ENCODE measurements at places on chromosomes 6 and 20.

DNA sequence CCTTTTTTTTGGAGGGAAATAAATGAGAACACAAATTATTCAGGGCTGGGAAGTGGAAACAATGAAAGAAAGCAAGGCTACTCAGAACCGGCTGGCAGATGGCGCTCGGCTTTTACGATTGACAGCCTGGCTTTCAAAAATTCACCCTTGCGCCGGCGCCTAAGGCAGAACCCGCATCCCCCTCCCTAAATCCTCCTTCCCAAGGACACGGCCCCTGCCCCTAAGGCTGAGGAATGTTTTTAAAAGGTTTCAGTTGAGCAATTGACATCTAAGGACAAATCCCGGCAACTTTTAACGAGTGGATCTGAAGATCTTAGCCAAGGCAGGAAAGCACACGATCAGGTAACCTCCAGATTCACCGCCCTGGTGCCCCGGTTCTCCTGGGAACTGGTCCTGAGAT, 16.3 kb downstream of the GNAS start:
- no peak for DNase-seq

DNA sequence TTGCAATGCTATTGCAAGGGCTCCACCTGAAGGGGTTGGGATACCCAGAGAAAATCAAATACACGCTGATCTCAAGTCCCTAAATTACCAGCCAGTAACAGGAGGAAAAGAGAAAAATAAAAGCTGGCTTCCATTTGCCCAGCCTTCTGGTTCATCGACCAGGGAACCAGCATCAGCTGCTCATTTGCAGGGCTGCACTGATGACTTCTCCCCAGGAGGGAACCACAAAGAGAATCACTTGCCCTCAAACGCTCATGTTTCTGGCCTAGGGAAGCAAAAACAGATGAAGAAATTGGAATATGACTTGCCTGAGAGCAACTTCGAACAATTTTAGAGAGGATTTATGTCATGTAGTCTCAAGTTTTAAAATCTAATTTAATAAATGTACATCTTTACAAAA, 119.7 kb downstream of the SH3BGRL2 start:
- no peak for DNase-seq

DNA sequence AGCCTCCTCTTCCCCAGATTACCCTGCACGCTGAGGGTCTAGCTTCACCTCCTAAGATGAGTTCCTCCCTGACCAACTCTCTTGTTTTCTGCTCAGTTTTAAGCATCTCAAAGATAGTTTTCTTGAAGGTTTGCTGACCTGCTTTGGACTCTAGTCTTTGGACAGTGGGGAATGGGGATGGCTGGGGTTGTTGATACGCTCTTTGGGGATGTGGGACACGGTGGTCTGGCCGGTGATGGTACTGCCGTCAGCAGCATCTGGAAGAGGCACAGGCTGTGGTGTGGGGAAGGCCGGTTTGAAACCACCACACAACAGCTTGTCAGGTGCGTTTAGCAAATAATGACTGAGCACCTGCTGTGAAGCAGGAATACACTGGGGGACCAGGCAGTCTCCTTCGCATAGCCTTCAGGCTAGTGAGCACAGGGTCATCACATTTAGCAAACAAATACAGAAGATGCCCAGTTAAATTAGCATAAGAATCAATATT, 94.1 kb downstream of the TMEM242 start:
- DNase-seq = no peak

DNA sequence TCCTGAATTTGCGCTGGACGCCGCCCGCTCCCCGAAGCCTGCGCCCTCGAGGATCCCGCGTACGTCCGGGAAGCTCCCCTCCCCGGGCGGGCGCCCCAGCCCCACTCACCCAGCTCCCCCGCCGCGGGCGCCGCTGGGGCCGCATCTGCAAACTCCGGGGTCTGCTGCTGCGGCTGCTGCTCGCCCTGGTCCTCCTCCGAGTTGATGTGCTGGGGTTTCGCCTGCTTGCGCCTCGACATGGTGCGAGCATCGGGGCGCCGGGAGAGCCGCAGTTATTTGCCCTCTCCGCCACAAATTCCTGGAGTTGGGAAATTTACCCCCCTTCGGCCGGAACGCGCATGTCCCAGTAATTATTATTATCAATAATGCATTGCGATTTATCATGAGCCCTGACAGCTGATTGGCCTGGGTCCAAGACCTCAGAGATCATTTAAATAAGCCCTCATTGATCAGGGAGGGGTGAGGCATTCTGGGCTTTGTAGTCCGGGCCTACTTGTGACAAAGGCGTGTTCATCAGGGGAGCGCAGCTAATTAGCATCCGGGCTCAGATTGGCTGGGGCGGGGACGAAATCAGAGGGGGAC, at the start of gene SALL4:
Gene SALL4, minus strand, starts transcription at position 352 of the 582 bp plus-strand sequence. Its CDS starts 113 bp downstream, at position 239.
- no peak for DNase-seq

- DNase-seq = no peak
These were observed 17.7 kb downstream of the CST8 start for GRCh38 chr20:23508449-23509229.

- no peak for DNase-seq
These were observed 732.1 kb downstream of the EPHA7 start for GRCh38 chr6:92687278-92687677.

DNA sequence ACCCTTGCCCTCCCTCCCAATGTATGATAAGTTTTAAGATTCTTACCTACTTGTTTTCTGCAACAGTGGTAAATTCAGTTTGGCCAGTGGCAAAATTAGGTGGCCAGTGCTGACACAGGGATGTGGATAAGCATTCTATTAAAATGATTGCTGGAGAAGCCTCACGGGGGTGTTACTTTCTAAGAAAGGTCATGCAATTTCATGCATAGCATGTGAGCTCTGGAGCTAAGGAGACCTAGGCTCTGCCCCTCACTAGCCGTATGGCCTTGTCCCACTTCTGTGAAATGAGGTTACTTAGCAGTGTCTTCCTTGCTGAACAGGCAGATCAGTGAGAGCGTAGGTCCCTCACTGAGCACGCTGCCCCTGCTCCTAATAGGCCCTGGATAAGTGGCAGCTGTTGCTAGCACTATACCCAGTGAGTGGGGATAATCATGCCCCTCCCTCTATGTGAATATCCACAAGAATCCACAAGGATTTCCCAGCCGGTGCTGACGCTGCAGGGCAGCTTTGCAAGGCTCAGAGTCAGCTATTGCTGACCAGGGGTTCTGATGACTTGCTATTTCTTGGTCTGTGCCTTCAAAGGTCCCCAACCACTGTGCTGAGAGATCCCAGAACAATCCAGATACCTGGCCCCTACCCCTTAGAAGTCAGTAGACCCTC, 86.5 kb upstream of the MRPS10 start:
- DNase-seq = no peak

- no peak for DNase-seq
These were observed 132.4 kb downstream of the BMP7 start for GRCh38 chr20:57133926-57134650.

Measured in activated CD4-positive, alpha-beta T cell treated with anti-CD3 and anti-CD28 coated beads for 4 hours (primary cell).